ENCODE measurements at places on chromosomes 7 and 10.

DNA sequence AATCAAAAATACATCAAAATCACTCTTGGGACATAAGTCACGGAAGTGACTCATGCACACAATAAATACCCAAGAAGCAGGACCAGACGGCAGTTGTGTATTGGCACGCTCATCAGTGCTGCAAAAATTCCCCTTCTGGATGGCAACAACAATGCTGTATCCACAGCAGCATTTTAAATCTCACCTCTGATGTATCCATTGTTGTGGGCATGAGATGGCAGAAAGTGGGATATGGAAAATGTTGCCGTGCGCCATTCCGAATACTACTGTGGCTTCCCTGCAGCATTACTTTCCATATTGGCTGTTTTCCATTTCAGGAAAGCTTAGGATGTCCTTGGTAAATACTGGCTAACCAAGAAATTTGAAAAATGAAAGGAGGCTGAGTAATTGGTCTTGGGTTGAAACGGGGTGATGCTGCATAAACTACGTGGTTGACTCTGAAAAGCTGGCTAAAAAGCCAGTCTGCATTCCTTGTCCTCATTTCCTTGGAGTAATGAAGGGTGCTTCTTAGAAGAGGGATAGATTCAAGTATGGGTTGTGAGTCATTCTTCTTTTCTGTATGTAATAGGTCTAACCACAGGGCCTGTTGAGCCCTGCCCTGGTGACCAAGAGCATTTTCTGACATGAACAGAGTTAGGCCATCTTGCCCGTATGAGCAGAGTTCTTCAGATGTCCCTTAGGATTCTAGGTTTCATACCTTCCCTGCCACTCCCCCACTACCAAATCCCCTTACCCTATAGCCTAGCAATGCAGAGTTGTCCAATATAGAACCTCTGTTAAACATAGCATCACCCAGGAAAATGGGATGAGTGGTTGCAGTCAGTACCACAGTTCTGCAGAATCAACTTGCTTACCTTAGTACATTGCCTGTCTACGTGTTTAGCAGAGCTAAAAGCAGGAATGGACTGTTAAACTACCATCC, 36.3 kb upstream of the TOMM7 start:
- no peak for DNase-seq

GRCh38 chr10:63605197-63605967, 84.2 kb downstream of the REEP3 start:
- no peak for DNase-seq

DNA sequence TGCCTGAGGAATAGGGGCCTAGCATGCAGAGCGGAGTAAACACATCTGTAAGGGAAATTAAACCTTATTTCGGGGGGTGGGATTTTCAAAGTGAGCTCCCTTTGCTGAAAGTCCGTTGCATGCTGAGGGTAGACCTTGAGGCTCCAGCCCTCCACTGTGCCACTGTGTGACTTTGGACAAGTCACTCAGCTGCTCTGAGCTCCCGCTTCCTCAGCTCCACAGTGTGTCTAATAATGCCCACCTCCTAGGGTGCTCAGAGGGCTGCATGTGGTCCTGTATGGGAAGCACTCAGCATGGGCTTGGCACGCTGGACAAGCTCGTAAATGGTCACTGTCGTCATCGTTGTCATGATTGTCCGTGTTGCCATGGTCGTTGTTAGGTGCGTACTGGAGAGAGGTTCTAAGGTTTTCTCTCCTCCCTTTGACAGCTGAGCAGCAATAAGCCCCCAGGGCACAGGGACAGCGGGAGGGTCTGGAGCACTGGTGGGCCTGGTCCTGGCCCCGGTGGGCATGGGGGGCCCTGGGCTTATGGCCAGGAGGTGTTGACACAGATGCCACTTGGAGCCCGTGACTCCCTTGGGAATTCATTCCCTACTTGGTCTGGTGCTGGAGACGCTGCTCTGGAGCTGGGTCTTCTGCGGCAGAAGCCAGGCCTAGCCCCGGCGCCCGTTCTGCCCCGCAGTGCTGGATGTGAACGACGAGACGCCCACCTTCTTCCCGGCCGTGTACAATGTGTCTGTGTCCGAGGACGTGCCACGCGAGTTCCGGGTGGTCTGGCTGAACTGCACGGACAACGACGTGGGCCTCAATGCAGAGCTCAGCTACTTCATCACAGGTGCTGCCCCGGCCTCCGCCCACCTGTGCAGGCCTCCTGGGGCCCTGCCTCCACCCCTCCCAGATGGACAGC, 13.1 kb downstream of the C10orf105 start:
- no peak for DNase-seq

- DNase-seq: no peak
These were observed 15.6 kb downstream of the ALDH18A1 start for GRCh38 chr10:95640891-95641315.

- DNase-seq: no peak
These were observed 95.5 kb downstream of the MAP3K8 start for GRCh38 chr10:30529373-30529998.

GRCh38 chr7:128904381-128905197, 5.9 kb downstream of the KCP start:
- DNase-seq: peak; percentile 52

DNA sequence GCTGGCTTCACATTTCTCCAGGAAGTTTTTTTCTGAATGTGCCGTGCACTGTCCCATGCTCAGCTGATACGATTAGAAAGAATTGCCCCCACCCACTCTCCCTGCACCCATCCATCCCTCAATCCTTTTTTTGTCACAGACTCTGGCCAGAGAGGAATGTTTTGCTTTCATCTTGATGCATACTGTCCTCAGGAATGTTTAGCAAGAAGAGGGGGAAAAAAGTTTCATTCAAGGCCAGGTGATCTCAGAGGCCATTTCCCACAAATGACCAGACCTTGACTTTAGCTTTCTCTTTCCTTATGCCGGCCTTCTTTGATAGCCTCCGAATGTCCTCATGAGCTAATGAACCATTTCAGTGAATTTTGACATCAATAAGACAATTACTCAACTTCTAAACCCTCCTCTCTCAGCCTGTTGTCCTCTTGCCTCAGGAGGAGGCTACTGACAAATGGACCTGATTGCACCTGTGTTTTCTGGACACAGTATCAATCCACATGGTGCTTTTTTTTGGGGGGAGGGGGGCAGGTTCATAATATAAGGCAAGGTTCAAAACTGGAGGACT, 105.0 kb upstream of the KLF6 start:
- DNase-seq: no peak

GRCh38 chr10:64286533-64286932, 765.3 kb downstream of the REEP3 start:
- DNase-seq: no peak

GRCh38 chr7:311131-311680, 21.2 kb downstream of the FOXL3 start:
- no peak for DNase-seq

- DNase-seq: no peak
These were observed 82.6 kb downstream of the PRKG1 start for GRCh38 chr10:51156926-51157325.

DNA sequence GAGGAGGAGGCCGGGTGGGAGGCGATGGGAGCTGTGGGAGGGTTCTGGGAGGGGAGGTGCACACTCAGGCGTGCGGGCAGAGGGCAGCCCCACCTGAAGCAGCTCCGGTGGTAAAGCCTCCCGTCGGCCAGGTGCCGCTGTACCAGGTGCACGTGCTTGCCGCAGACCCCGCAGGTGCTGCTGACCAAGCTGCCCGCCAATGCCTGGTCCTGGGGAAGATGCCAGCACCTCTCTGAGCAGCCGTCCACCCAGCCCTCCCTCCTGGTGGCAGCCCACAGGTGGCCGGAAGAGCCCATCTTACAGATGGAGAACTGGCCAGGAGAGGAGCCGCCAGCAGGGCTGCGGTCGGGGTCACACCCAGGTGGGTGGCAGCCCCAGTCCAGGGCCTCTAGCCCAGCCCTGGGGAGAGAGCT, 12.6 kb downstream of the MICALL2 start:
- no peak for DNase-seq

DNA sequence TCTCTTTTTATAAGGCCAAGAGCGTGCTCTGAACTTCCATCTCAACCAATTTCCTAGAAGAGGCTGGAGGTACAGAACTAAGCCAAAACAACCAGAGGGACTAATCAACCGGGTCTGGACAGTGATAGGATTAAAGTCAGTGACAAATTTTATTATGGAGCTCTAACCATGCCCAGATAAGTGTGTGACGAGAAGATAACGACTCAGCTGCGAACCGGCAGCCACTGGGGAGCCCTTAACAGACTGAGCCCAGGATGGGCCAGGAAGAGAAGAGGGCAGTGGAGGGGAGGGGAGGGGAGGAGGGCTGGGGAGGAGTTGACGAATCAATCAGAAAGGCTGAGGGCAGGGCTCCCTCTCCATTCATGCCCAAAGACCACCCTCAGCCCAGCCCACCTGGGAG, 119.9 kb downstream of the PLXNA4 start:
- DNase-seq: no peak

Measured in NCI-H460 (cell line).